SK-N-SH treated with all-trans-retinoic acid at 6 μM for 48 hours (cell line): ENCODE measurements at places on chromosomes 7 and 10.

- ATAC-seq: no peak
Observed at GRCh38 chr10:15172306-15172840, 3.9 kb upstream of the NMT2 start.

- ATAC-seq: no peak
Observed at GRCh38 chr10:45599021-45599603, 73.5 kb downstream of the ZFAND4 start.

DNA sequence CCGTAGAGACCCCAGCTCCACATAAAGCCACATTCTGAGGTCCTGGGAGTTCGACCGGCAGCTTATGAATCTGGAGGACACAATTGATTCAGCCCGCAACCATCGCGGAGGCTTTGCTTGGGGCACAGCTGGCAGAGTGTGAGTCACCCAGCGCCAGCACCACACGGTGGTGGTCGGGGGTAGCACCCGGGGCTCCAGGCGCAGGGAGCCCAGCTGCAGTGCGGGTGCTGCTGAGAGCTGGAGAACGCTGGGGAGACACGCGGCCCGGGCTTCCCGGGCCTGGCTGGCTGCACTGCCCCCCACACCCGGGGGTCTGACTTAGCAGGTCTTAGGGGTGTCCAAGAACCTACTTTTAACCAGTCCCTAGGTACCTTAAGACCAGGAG is 87.9 kb downstream of the PAXIP1 start:
- ATAC-seq: no peak; the same call in 2 of the 3 replicates

- no peak for ATAC-seq
Observed at GRCh38 chr7:157793973-157794745, 457.4 kb downstream of the DNAJB6 start.

DNA sequence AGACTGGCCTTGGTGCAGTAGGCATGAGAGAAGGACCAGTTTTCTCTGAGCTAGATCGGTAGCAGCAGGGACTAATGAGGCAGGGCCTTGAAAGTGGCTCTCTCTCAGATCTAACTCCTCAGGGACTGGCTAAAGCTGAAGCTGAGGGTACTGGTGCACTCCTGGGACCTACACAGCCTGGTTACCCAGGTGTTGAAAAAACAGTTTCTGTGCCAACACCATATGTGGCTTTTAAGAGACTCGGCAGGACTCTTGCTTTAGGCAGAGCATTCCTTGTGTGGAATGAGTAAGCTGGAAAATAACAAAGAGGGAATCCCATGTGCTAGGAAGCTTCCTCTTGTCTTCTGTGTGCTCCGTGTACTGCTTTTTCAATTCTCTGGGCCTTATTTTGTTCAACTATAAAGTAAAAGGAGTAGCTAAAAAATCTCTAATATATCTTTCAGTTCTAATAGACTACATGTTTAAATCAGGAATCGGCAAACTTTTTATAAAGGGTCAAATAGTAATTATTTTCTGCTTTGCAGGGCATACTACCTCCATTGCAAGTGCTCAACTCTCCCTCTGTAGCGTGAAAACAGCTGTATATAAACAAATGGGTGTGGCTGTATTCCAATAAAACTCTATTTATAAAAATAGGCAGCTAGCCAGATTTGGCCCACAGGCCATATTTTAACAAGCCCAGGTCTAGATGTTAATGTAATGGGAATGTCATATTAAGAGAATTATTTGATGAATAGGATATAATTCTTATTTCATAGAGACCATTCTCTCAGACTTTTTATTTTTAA is 186.1 kb upstream of the KAT6B start:
- ATAC-seq: no peak

- no peak; the same call in 2 of the 3 replicates for ATAC-seq
Observed at GRCh38 chr7:16494955-16495719, 29.6 kb upstream of the SOSTDC1 start.

DNA sequence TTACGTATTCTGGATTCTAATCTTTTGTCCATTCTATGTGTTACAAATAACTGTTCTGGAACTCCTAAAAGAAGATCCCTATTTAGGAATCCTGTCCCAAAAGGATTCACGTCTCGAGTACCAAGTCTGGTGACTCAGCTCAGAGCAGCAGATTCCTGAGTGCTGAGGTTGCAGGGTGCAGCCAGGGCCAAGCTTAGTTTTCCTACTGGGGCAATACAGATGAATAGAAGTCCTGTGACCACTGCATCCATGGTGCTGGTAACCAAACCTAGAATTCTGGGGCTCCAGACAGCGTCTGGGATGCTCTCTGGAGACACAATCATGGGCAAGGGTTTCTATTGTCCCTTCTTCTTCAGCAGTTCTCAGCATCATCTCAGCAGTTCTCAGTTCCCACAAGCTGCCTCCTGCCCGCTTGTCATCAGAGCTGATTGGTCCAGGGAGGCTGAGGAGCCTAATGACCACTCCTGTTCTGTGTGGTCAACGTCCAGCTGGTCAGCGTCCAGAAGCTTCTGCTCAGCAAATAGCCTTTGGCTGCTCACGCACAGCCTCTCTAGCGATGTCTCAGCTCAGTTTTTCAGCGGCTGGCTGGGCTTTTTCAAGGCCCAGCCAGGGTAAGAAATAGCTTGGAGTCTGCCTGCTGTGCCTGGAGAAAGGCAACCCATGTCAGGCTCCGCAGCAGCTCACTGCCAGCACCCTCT is 50.4 kb upstream of the C7orf33 start:
- peak; percentile 94 for ATAC-seq

DNA sequence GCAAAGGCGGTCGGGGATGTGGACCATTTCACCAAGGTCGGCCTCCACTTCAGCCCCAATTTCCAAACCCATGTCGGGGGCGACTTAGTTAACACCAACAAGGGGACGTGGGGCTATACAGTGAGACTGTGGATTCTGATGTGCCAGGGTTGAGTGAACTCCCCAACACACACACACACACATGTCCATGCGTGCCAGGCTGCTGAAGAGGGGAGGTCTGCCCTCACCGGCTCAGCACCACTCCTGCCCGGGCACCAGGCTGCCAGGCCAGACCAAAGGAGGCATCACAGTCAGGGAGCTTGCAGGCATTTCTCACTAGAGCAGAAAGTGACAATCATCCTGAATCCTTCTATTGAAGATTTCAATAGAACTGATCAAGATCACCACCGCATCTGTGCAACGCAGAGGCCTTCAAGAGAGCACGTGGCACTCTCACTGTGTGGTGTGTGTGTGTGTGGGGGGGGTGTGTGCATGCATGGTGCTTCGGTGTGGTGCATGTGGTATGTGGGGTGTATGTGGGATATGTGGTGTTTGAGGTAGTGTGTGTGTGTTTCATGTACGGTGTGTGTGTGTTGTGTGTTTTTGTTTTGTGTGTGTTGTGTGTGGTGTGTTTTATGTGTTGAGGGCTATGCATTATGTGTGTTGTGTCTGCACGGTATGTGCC is 403.5 kb upstream of the RNF32 start:
- ATAC-seq: no peak

GRCh38 chr7:122885583-122886356 is 490 bp downstream of the CADPS2 start:
- peak; percentile 63 for ATAC-seq

DNA sequence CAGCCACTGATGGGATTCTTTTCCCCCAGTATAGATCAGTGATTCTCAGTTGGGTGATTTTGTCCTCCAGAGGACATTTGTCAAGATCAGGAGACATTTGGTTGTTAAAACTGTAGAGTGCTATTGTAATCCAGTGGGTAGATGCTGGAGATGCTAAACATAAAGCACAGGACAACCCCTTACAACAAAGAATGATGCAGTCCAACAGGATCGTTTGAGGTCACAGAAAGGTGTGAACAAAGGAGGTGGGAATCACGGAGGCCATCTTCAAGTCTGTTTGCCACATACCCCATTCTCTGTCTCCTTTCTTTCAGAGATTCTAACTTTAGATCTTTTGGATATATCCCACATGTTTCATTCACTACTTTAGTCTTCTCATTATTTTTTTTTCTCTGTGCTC is 69.0 kb downstream of the HELLS start:
- no peak for ATAC-seq

DNA sequence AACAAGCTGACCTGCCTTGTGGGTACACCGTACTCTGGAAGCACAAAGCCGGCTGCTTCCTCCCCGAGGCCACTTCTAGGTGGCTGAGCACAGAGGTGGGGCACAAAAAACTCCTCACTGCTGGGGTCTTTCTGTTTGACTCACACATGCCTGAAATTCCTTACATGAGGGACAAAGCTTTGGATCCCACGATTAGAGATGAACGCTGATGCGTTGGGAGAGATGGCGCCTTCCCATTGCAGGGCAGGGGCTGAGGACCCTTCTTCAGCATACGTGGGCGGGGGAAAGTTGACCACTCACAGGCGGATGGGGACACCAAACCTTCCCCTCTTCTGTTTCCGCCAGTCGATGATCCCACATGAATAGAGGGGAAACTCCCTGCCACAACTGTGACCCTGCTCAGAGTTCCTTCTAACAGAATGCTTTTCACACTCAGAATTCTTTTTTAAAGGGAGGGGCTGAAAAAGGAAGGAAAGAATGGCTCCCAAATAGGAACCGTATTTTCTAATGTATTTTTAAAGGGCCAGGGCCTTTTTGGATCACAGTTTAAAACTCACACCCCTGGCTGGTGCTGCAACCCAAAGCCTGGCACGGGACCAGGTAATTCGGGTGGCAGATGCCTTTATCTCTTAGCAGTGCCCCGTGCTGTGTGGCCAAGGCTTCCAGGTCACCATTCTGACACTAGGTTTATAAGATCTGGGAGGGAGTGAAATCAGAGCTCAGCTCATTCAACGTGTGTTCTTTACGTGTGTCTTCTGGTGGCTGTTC is 134.0 kb downstream of the PRKAG2 start:
- no peak for ATAC-seq

GRCh38 chr7:155587486-155587885 is 41.1 kb upstream of the CNPY1 start:
- ATAC-seq: no peak

DNA sequence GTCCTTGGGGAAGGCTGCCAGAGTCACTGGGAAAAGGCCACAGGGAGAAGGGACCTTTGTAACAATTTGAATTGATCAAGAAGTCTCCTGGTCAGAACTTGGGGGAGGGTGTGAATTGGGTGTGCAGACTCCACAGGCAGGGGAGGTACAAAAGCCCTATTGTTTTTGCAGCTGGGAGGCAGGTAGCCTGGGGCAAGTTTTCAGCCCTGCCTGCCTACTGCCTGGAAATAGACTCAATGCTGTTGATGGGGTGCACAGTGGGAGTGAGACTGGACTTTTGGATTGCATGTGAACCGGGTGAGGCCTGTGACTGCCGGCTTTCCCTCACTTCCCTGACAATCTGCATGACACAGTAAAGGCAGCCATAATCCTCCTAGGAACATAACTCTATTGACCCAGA is 947.0 kb downstream of the REEP3 start:
- no peak for ATAC-seq
